ENCODE measurements at places on chromosomes 1 and 21.
A peak's percentile ranks its signal among the peaks of the same experiment; 100 is the strongest.

- no peak for DNase-seq
Observed at GRCh38 chr1:32715901-32716311, 13.3 kb upstream of the SYNC start.

DNA sequence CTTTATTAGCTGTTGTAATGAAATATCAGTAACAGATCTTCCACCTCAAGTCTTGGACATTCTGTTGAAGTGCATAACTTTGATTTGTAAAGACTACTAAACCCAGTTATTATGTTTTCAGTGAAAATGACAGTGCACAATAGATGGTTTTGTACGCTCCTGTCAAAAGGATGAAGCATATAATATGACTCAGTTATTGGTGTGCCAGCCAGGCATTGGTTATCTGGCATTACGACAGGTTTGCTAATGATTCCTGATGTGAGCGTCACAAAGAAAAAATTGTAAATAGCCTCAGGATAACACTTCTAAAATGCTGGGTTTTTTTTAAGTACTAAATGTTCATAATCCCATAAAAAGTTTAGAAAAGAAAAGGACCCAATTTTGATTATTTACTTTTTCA, 147.9 kb downstream of the MAGI3 start:
- no peak for DNase-seq

DNA sequence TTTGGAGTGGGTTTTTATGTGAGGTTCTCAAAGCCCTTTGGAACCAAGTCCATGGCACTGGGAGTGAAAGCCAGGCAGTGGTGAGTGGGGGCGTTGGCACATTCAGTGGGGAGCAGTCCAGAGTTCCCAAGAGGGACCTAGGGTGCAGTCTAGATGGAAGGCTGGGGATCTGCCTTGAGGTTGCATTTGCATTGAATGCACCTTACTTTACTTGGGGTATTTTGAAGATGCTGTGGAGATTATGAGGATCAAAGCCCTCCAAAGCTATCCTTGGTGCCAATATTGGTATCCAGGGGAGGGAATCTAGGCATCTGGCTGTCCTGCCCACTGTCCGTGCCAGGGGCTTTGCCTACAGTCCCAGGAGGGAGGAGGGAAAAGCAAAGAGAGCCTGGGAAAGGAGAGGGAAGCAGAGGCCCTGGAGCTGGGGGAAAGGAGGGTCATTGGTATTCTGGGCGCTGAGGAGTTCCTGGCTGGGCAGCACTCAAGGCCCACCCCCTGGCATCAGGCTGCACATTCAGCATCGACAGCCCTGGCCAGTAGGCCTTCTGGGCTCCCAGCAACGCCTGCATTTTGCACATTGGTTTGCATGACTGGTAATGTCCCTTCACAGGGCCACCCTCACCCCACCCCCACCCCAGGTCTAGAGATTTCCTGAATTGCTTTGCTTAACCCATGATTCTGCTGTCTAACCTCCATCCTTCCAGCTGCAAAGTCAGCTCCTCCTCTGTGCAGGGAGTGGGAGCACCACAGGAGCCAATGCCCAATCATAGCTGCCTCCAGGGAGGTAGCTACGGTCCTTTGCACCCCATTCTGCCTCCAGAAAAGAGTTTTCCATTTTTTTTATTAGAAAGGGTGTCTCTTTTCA, 843 bp upstream of the BCAN start:
- no peak for DNase-seq

- no peak for DNase-seq
Observed at GRCh38 chr1:92380867-92381266, 82.0 kb downstream of the RPAP2 start.

GRCh38 chr21:43767984-43768867, 7.9 kb downstream of the CSTB start:
- DNase-seq = no peak

GRCh38 chr21:40851749-40852148, 4.8 kb upstream of the DSCAM start:
- DNase-seq = no peak

- no peak for DNase-seq
Observed at GRCh38 chr1:94416901-94417727, 1.1 kb upstream of the ABCD3 start.

GRCh38 chr1:208369045-208369444, 124.9 kb upstream of the PLXNA2 start:
- DNase-seq = no peak

DNA sequence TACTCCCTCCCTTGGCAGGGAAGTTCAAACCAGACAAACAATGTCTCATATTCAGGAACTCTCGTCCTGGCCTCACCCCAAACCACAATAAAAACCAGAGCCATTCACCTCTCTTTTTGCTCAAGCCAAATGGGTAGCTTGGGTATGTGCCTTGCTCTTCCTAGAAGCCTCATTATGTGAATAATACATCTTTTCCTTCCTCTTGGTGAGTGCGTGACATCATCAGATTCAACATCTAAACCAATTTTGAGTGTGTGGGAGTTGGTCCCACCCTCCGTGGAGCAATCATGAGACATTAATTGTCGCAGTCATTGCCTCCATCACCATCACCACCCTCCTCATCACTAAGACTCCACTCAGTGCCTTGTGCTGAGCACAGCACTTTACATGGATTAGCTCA, 482.9 kb downstream of the PTPRU start:
- DNase-seq = no peak

DNA sequence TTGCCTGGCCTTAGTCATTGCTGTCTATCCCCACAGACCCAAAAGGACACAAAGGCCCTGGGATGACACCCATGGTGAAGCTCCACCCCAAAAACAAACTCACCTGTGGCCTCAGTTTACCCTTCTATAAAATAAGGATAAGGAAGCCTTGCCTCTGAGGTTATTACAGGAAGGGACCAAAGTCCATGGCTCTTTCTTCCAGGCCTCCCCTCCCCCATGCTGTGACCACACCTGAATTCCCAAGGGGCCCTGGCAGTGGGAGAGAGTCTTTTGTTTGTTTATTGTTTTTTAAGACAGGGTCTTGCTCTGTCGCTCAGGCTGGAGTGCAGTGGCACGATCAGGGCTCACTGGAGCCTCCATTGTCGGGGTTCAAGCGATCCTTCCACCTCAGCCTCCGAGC, 10.5 kb upstream of the TNFRSF25 start:
- DNase-seq = no peak

GRCh38 chr1:230781594-230781993, 34.4 kb downstream of the CAPN9 start:
- no peak for DNase-seq

- DNase-seq = no peak
Observed at GRCh38 chr1:9591669-9592509, 3.2 kb downstream of the TMEM201 start.

- no peak for DNase-seq
Observed at GRCh38 chr21:34877485-34878128, 171.5 kb downstream of the RUNX1 start.

DNA sequence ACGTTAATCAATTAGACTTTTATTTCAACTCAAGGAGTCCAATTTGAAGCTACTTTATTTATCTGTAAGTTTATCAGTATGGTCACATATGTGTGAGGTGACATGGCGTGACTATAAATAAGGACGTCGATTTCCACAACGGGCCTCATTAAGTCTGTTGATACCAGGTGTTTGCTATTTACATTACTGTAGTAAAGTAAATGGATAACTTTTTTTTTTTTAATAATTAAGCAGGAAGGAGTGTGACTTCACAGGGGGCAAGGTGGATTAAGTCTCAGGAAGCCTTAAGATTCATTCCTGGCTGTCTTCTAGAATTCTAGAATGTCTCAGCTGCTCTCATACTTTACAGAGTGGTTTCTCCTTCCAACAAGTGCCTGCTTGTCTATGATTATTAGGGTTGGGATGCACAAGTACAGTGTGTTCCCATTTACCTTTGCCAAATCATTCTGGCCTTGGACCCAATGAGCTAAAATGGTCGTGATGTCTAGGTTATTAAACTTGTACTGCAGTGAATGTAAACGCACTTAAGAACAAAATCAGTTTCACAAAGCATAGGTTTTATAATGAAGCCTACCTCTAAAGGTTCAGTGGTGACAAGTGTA, 15.5 kb downstream of the MAP3K7CL start:
- DNase-seq = no peak

GRCh38 chr1:27574001-27574781, 29.8 kb downstream of the AHDC1 start:
- DNase-seq = no peak

DNA sequence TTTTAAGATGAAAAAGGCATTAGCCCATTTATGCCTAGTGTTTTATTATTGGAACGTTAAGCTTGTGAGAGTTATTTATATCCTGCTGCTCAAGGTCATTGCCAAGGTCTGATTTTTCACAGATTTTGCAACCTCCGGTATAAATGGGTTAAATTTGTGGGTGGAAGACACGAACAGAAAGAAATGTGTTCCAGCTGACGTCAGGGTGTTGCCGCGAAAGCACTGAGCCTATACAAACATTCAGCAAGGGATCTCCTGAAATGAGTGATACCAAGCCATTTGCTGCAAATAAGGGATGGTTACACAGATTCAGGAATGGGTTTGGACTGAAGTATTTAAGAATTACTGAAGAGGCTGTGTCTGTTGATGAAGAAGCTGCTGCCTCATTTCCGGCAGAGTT, 32.2 kb downstream of the TMED5 start:
- no peak for DNase-seq

DNA sequence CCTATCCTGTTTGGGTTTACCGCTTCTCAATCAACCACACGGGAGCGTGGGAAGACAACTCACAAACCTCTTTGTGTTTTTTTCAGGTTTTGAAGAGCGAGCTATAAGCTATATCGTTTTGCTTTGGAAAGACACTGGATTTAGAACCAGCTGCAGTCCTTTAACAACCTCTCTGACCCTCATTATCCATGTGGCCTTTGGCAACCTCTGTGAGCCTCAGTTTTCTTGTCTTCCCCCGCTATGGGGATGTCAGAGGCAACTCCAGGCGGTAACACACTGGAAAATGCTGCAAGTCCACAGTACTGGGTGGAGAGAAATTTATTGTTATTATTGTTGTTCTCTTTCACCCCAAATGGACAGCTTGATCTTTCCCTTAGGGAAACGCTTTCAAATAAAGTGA, 100.0 kb downstream of the ETS2 start:
- no peak for DNase-seq

- DNase-seq = peak; percentile 49
Observed at GRCh38 chr1:192538407-192539296, 36.9 kb upstream of the RGS1 start.

GRCh38 chr1:194069168-194069830, 882.9 kb upstream of the B3GALT2 start:
- DNase-seq = no peak

DNA sequence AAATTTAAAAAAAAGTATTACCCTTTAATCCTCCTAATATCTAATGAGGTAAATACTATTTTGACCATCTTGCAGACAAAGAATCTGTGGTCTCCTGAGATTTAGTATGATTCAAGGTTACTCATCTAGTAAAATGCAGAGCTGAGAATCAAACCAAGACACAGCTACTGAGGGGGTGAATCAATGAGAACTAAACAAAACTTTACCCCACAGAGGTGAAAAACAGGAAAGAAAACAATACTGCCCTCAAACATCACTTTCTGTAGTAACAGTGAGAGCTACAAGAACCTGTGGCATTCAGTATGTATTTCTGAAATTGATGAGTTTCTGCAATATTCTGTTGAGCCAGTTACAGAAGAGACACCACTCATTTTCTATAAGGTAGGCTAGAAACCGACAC, 85.1 kb downstream of the JAK1 start:
- no peak for DNase-seq

- DNase-seq = no peak
Observed at GRCh38 chr21:37765221-37765900, 150.9 kb downstream of the KCNJ6 start.

DNA sequence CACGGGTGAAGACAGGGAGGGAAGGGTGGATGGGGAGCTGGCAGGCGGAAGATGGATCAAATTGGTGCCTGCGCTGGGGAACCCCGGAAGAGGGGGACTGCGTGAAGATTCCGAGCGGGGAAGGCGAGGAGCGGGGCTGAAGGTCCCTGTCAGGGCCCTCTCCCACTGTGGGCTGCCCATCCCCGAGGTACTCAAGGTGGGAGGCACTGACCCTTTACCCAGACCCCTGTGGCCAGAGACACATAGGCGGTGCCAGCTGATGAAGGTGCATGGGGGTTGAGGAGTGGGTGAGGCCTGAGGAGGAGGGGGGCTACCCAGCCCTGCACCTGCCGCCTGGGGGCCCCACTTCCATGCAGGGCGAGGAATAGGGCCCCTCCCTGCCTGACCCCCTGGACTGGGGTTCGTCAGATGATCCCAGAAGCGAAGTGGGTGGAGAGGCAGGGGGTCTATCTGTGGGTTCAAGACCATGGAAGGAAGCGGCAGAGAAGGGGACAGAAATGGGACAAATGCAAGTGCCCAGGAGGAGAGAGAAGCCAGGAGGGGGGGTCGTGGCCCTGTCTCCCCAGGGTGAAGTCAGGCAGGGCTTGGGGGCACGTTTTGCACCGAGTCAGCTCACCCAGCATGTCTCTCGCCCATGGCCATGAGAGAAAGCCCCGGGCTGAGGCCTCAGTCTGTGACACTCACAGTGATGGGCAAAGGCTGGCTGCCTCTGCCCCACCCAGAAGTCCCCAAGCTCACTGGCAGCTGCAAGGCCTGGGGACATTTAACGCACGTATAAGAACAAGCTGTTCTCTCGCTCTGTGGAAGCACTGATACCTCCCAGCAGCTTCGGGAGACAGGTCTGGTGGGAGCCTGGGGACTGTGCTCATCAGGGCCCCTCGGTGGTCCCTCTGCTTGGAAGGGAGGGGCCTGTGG, 7.0 kb upstream of the MMEL1 start:
- DNase-seq = no peak

DNA sequence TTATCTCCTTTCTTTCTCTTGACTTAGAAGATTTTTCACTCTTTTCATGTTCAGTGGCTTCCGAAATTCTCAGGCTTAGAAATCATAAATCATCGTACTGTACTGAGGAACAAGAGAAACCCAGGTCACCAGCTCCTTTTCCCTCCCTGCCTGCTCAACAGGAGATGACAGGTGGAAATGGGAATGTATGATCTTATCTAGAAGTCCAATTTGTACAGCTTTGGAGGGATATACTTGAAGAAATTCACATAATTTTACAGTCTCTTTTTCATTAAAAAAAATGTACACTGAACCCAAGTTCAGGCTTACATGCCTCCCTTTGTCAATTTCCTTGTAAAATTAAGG, 11.7 kb downstream of the EVA1C start:
- no peak for DNase-seq

- no peak for DNase-seq
Observed at GRCh38 chr1:33128781-33129180, 47.8 kb downstream of the AZIN2 start.

GRCh38 chr1:202122639-202123335, at the start of gene GPR37L1:
TSS of gene GPR37L1 (plus strand) at chr1:202122917. CDS start at chr1:202122964, 47 bp downstream.
- no peak for DNase-seq

GRCh38 chr1:176445402-176445801, 17.6 kb upstream of the PAPPA2 start:
- DNase-seq = no peak

- no peak for DNase-seq
Observed at GRCh38 chr21:21084179-21084578, 86.0 kb downstream of the NCAM2 start.
